Stimulated activated CD8-positive, alpha-beta memory T cell treated with anti-CD3 and anti-CD28 coated beads, Interleukin-4, amount 100 ng/mL, for 48 hours (primary cell): ENCODE measurements at places on chromosomes 5 and 9.

GRCh38 chr5:53425687-53426511, 54.5 kb upstream of the FST start:
- DNase-seq: peak; percentile 40

GRCh38 chr9:105064248-105065097, 136.5 kb upstream of the ABCA1 start:
- DNase-seq: no peak

GRCh38 chr9:130639866-130640555, 24.4 kb upstream of the PRDM12 start:
- DNase-seq: no peak

DNA sequence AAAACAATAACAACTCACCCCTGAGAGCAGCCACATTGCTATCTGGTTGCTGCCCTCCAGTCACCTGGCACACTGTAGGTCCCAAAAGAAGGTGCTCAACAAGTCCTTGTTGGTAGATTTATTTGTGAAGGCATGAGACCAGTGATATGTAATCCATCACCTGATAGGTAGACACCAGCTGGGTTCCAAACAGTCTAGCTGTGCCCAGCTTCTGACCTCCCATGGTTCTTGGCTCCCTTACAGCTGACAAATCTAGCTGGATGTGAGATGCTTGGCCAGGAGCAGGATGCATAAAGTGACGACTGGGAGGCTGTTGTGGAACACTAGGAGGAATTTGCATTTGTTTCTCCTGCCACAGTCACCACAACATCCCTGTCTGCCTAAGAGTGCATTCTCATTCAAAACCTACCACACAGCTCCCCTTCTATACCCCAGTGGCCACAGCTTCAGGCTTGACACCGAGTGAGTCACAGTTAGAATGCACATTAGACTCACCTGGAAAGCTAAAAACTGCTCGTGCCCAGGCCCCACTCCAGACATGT, 7.8 kb upstream of the VLDLR start:
- no peak for DNase-seq

- no peak for DNase-seq
These were observed 78.1 kb downstream of the DRD1 start for GRCh38 chr5:175365866-175366265.

DNA sequence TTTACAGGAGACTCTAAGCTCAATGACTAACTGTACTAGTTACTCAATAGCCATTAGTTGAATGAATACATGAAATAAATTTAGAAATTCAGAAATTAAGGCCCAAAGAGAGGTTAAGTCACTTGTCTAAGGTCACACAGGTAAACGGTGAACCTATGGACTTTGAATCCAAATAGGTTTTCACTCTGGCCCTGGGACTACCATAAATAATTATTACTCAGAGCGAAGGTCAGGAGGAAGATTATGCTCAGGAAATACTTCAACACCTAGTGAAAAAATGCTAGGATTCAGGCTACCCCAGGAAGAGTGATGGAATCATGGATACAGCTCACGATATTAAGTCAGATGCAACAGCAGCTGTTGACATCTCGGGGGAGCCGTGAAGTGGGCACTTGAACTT, 417.4 kb downstream of the GABRG2 start:
- no peak for DNase-seq

DNA sequence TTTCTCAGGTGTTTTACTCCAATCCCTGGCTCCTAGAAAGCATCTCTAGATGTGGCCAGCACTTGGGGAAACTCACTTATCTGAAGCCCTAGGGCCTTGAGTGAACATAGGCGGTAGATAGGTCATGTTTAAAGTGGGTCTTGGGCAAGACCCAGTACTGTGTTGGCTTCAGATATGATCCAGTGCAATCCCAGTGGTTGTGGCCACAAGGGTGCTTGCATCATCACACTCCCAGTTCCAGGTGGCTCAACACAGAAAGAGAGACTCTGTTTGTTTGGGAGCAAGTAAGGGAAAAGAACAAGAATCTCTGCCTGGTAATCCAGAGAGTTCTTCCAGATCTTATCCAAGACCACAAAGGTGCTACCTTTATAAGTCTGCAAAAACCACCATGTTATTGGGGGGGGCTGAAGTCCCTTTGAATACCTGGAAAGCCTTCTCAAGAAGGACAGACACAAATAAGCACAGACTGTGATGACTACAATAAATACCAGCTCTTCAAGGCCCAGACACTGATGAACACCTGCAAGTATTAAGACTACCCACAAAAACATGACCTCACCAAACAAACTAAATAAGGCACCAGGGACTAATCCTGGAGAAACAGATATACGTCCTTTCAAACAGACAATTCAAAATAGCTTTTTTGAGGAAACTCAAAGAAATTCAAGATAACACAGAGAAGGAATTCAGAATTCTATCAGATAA, 114.7 kb downstream of the LURAP1L start:
- DNase-seq: no peak

GRCh38 chr9:113623851-113624485, 160.4 kb downstream of the RGS3 start:
- no peak for DNase-seq

DNA sequence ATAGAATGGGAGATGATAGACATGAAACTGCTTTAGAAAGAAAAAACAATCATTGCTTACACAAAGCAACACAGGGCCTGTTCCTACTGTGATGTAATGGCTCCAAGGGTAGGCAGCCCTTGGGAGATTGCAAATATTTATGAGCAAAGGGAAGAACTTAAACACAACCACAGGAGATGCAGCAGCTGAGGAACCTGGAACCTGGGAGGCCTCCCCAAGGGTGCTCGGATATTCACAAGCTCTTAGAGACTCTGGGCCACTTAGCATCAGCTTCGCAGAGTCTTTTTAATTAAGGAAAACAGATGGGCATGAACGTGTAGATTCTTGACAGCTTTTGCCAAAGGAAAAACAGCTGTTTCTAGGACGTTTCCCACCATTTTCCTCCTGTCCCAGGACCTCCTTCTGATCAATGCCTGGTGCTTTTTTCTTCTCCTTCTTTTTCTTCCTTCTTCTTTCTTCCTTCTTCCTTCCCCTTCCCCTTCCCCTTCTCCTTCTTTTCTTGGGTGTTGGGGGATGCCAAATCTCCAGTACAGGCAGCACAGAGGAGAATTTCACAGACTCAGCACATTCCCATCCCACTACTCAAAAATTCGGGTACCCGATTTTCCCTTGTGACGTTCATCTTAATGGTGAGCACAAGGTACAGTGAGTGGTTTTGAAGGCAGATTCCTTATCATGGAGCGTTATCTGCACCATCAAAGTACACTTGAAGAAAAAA, 28.1 kb upstream of the TCF7 start:
- DNase-seq: no peak
